ENCODE measurements at places on chromosomes 2 and 18.

GRCh38 chr2:157182834-157183396 is 74.6 kb upstream of the GALNT5 start:
- no peak for DNase-seq

GRCh38 chr2:99524056-99524455 is 34.2 kb upstream of the REV1 start:
- DNase-seq, result no peak

- DNase-seq, result peak; percentile 78
Measured at GRCh38 chr2:238238766-238239542, 884 bp downstream of the HES6 start.

DNA sequence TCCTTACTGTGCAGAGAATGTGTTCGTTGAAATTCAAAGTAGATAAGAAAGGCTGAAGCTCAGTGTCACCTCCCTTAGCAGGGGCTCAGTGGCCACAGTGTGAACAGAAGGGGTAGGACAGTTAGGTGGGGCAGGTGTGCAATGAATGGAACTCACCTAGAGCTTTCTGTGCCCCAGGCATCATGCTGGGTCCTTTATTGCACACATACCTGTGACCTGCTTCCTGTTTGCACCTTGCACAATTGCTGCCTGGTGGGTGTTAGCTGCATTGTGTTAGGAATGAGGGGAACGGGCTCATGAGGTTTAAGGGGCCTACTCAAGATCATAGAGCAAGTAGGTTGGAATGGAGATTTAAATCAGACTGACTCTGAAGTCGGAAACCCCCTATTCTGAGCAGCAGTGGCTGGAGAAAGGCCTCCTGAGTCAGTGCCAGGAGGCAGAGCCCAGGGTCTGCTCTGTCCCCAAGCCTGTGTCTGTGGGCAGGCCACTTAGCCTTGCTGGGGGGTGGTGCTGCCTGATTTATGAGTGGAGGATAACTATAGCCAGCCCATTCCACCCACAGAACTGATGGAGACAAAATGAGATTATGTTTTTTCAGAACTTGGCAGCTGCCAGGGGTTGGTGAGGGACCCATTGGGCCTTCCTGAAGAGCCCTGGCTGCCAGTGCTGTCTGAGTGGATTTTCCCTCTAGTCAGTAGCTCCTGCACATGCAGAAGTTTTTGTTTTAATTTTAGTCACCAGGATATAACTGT is 76.2 kb downstream of the NPAS2 start:
- DNase-seq, result no peak

DNA sequence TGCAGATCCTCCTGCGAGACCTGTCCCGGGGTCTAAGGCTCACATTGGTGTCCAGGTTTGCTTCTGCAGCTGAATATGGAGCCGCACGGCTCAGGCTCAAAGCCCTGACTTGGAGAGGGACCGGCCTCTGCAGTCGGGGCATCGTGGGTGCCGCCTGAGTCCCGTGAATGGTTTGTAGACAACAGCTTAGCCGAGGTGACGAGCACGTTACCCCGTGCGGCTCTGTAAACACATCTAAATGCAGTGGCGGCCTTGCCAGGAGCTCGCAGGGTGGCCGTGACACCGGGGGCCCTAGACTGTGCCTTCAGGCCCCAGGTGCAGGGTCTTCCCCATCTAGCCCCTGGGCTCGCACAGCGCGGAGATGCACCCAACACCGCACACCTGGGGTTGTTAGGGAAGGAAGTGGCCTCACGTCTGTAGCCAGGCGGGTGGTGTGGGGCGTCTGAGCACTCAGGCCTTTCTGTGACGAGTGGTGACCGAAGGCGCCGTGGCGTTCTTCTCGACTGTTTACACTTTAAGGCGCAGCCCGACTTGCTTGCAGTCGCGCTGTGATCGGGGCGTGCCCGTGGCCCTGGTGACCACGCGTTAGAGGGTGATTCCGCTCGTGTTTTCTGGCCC is 91.6 kb downstream of the NFATC1 start:
- no peak for DNase-seq

DNA sequence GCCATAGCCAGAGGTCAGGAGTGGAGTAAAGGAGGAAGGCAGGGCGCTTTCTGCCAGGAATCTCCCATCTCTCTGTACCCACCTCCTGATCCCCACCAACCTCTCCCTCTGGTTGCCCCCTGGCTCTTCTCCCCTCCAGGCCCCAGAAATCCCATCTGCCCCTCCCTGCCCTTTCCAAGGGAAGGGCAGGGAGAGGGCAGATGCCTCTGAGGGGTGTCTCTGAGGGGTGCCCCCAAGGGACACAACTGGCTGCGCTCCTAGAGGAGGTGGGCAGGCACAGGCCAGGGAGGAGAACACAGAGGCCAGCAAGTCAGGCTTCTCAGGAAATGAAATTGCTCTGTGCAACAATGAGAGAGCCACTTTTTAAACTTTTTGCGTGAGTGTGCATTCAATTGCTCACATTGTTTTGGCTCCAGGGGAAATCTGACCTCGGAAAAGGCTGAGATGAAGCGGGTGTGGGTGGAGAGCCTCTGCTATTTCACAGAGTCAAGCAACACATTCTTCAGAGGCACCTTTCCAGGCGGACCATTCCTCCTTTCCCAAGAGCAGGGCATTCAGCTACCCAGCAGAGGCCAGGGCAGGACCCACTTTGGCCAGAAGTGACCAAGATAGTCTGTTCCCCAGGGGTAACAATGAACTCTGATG is 125.5 kb downstream of the SMAD7 start:
- no peak for DNase-seq

DNA sequence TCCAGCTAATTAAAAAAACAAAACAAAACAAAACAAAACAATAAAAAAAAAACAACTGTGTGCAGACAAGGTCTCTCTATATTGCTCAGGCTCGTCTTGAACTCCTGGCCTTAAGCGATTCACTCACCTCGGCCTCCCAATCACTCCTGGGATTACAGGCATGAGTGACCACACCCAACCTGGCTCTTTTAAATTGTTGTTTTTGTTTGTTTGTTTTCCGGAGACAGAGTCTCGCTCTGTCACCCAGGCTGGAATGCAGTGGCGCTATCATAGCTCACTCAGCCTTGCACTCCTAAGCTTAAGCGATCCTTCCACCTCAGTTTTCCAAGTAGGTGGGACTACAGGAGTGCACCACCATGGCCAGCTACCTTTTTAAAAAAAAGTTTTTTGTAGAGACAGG is 201.6 kb downstream of the EN1 start:
- DNase-seq, result no peak

DNA sequence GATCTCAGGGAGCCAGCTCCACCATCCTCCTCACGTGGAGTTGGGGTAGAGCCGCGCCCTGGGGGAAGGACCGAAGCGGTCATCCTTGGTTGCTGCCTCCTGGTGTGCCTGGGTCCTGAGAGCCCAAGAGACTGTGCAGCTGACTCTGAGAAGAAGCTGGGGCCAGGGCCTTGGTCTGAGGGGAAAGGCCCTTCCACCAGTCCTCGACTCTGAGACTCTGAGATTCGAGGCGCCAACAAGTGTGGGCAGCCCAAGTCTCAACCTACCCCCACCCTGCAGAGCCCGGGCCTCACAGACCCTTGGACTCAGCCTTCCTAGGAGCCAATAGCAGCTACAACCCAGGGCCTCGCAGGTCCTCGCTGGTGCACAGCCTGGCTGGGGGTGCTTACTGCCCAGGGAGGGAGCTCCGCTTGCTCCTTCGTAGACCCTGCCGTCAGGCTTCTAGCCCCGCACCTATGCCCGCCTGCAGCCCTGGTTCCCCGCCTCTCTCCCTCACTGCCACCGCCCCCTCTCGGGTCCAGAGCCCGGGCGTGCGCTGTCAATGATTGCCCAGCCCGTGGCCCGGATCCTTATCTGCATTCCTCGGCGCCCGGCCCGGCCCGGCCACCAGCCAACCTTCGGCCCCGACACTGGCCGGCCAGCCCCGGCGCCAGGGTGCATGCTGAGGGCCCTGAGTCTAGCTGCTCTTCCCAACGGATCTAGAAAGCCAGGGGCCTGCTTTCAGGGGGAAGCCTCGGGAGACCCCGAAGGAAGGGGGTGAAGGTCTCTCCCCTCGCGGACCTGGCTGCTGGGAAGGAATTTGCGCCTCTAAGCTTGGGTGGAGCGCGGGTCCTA is 2.0 kb downstream of the IHH start:
- no peak for DNase-seq

DNA sequence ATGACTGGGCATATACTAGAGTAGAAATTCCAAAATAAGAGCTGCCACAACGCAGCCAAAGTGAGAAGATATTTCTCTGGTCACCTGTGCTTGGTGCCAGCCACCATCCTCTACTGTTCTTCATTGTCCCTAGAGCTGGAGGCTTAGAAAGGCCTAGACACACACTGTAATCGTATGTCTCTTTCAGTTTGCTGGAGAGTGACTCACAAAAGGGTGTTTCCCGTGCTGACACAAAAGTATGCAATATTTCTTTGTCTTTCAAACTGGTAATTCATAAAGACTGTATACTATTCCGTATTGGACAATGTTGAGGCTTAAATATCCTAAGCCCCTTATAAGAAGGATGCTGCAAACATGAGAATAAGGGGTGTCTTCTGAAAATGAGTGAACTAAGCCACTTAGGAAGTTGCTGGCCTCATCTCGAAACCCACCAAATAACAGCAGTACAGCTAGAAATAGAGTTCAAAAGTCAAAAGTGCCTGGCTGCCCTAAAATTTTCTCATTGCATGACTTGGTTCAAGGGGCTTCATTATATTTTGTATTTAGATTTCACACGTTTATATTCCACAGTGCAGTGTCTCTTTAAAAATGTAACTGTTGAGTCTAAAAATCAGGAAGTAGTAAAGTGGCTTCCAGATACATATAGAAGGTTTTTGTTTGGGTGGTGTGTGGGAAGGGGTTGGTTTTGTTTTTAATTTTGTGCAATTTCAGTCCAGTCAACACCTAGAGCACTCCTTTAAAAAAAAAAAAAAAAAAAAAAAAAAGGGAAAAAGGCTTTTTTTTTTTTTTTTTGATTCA is 601.1 kb downstream of the ARHGAP15 start:
- no peak for DNase-seq

- DNase-seq, result no peak
Measured at GRCh38 chr2:171889333-171889732, 4.7 kb downstream of the SLC25A12 start.

DNA sequence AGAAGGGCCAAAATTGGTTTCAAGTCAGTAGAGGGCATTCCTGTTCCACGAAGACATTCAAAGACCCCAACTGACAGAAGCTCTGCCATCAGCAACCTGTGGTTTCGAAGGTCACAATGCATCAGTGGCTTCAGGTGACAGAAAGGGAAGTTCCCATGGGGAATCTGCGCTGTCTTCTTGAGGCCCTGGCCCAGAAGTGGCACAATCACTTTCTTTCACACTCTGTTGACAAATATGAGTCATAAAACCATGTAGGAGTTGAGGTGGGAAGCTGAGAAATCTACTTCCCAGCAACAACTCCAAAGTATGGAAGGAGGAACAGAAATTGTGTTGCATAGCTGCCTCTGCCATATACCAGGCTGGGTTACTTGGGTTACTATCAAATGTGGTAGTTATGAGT is 621.1 kb upstream of the FANCL start:
- no peak for DNase-seq

- no peak for DNase-seq
Measured at GRCh38 chr2:61421611-61422010, 49.3 kb downstream of the USP34 start.

DNA sequence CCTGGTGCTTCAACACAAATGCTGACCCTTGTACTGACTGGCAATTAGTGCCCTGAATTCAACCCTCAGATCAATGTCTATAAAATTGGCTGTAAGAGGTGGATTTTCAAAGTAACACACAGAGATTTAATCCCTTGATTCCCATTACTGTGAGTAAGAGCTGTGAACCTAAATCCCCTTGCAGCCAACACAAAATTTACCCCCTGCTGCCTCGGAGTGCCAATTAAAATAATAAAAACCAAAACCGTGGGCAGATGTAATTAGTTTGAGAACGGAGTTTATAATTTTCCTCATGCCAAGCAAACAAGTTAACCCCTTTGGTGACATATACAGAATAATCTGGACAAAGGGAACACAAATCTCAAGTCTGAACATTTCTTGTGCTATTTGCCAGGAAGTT is 55.8 kb upstream of the REV1 start:
- DNase-seq, result no peak

DNA sequence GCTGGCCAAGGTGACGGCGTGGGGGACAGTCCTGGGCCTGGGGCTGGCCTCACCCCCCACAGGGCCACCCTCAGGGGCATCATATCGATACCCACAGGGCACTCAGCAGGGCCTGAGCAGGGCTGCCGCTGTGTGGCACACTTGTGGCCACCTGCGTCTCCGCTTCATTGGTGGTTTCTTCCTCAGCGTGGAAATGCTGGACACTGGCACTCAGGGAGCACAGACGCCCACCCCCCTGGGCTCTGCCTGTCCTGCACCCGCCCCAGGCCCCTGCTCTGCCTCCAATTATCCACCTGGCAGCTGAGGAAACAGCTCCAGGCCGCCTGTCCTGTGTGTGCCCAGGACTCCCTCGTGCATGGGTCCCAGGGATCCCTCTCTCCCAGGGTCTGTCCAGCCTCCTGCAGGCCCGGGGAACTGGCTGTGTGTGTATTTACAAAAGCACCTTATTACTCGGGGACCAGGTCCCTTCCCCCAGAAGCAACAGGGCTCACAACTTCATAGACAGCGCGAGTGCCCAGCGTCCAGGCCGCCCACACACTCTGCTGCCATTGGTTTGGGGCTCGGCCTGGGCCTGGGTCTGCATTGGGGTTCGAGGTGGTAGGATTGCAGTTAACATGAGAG is 13.1 kb downstream of the CROCC2 start:
- peak; percentile 51 for DNase-seq

DNA sequence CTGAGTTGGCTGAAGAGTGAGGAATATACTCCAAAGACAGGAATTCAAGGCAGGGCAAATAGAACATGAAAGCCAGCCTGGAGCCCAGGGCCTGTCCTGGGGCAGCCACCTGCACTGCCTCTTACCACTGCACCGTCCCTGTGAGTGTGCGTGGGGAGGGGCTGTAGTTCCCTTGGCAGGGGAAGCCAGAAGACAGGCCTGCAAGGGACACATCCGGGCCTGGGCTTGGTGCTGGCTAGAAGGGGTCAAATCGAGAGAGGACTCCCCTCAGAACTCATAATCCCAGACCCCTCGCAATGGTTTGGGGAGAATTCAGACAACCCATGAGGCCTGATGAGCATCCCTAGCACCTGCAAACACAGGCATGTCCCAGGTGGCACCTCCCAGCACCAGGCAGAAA is 87.0 kb downstream of the HDAC4 start:
- peak; percentile 46 for DNase-seq

DNA sequence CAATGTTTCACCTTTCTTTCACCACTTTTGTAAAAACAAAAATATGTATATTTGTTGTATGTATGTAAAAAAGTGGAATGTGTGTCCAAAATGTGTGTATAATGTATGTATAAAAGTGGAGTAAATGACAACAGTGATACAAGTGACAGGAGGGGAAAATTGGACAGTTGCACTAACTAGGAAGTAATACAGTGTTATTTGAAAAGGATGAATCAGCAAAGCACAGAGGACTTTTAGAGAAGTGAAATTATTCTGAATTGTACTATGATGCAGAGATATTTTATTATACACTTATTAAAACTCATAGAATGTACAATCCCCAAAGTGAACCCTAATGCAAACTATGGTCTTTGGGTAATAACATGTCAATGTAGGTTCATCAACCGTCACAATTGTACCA is 331.3 kb upstream of the CNTNAP5 start:
- no peak for DNase-seq

DNA sequence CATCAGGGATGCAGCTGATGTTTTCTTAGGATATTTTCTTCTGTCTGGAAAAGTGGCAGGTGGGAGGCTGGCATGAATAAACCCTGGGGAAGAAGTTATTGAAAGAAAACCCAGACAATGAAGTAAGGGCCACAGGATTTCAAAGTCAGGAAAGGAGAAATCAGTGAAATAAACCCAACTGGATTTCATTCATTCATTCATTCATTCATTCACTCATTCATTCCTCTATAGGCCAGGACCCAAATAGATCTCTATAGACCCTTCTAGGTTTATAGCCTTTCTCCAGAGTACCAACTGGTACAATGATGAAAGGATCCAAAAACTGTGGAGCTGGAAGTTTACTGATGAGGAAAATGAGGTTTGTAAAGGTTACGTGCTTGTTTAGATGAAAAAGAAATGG is 67.3 kb upstream of the DNMT3A start:
- no peak for DNase-seq

Measured in activated effector memory CD4-positive, alpha-beta T cell treated with anti-CD3 and anti-CD28 coated beads, Interleukin-2, amount 50 U/mL, for 16 hours (primary cell).